Brain pericyte (primary cell): ENCODE measurements at places on chromosomes 7 and 10.

DNA sequence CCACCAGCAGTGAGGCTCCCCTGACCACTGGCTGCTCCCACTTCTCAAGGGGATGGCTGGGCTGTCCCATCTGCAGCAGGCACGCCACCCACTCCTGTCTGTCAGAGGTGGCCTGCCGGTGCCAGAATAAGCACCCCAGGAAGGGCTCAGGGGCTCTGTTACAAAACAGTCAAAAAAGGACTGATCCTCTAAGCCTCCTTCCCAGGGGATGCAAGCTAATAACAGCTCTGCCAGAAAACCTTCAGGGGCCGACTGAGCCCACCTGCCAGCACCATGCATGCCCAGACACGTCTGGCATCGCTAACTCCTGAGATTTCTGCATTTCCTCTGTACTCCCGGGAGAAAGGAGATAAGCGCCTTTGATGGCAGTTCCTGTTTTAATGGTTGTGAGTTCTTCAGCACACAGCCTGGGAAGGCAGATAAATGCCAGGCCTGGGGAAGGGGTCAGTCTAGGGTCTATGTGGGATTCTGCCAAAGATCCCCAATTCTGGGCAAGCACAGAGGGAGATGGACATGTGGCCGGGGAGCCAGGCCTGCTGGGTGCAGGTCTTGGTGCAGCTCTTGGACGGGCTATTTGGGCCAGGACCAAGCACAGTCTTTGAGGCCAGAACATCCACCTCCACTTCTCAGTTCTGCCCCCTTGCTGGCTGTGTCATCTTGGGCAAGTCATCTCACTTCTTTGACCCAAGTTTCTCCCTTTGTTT, 128.4 kb downstream of the ARHGAP22 start:
- DNase-seq = no peak

DNA sequence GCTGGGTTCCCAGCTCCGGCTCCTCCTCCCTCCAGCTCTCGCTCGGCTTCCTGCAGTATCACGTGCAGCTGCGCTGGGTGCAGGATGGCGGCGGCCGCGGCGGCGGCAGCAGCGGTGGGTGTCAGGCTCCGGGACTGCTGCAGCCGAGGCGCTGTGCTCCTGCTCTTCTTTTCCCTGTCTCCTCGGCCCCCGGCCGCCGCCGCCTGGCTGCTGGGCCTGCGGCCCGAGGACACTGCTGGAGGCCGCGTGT, at the start of gene CNNM1:
TSS of gene CNNM1 (plus strand) at position 53 of the 250 bp plus-strand sequence. CDS start at position 85, 32 bp downstream.
- DNase-seq = no peak

DNA sequence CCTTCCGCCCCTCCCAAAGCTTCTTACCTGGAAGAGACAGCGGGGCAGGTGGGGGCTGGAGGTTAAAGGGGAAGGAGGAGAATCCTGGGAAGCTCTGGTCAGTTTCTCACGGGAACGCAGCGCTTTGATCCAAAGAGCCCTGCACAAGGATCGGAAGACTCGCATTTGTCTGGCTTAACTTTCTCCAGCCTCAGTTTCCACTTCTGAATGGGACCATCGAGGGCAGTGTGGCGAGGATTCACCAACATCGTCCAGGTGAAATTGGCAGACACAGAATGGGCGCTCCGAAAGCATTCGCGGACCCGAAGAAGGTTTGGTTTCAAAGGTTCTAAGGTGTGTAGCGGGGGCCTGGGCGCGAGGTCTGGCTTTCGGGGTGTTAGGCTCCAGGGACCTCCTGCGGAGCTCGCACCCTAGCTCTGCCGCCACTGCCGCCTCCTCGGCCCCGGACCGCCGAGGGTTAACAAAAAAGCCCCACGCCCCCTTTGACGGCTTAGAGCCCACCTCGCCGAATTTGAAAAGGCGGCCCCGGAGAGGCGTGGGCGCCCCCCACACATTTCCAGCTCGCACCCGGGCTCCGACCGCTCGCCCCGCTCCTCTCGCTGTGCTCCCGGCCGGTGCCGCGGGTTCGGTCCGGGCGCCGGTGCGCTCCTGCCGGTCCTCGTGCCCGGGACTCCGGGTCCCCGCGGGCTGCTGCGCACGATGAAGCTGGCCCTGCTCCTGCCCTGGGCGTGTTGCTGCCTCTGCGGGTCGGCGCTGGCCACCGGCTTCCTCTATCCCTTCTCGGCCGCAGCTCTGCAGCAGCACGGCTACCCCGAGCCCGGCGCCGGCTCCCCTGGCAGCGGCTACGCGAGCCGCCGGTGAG, at the start of gene COL26A1:
TSS of gene COL26A1 (plus strand) at position 542 of the 862 bp plus-strand sequence. CDS start at position 700, 158 bp downstream.
- no peak for DNase-seq

- DNase-seq = no peak
Observed at GRCh38 chr7:45660201-45660900, 86.2 kb downstream of the ADCY1 start.

GRCh38 chr7:31373337-31374289, 33.1 kb upstream of the NEUROD6 start:
- no peak for DNase-seq

DNA sequence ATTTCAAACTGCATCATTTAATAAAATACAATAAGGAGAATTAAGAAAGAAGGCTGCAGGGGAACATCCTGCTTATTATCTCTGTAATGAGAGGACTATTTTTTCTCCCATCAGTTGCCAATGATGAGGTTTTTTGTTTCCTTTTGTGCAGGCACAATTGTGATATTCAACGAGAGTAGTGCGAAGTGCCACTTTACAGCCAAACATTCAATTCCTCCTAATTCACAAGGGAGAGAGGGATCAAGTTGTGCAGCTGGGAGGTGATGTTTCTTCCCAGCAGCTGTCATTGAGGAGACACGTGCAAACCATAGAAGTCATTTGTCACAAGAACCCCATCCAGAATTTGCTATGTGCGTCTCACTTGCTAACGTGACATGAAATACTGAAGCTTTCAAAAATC, 81.6 kb upstream of the ICA1 start:
- no peak for DNase-seq

DNA sequence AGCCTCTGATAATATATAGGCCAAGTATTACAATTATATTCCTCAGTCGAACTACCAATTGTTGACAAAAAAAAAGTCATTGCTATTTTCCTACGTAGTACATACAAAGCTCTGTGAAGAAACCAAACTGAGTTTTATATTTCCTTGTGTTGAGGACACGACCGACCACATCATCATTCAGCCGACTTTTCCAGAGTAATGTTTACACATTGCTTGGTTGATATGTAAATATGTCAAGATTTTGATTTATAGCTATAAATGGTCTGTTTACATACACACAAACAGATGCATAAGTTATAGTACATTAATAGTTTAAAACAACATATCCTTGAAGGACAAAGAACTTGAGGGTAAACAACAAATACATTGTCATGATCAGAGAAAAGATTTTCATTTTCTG, 121.5 kb downstream of the CRPPA start:
- no peak for DNase-seq

DNA sequence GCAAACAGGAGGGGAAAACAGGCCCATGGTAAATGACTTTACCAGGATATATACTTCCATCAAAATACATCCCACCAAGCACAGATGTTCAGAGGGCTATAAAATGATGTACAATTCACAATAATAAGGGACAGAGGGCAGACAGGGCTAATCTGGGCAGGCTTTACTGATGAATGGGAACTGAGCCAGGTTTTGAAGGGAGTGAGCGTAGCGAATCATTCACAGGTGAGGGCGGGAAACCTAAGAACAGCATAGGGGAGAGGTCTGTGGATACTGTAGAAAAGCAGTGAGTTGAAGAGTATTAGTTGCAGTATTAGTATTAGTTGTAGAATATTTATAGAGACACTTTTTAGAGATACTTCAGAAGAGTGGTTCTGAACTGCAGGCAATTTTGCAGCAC, 180.8 kb downstream of the JAZF1 start:
- no peak for DNase-seq

DNA sequence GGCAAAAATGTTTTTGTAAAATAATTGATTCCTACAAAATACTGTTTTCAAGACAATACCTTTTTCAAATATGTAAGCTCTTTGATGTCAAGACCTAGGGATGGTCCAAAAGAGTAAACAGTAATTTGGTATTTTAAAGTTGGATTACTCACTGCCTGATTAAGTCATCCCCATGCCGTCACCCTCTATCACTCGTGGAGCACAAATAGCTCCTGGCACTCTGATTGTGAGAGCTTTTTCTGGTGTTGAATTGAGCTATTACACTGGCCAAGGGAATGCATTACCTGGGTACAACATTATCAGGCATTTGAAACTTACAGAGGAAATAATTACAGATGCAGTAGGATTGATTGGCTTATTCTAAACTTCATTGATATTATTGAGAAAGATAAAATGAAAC, 231.9 kb upstream of the GRM3 start:
- DNase-seq = no peak

- no peak for DNase-seq
Observed at GRCh38 chr10:102919246-102919959, 1.3 kb downstream of the CNNM2 start.

DNA sequence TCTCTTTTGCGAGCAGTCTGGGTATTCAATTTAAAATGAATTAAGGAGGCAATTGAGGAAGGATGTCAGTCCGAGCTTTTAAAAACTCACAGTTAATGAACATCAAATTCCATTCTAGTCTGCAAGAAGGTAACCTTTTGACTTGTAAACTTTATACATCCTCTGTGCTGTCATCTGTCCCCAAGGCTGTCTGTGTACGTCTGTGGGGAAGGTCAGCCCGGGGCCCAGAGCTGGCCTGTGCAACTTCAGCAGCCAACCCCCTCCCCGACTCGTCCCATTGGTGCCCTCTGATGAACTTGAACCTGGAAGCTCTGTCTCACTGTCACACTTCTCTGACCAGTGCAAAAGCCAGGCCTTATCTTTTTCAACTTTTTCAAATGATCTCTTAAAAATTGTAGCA, 80.3 kb downstream of the CCDC3 start:
- no peak for DNase-seq

- DNase-seq = no peak
Observed at GRCh38 chr7:120030876-120031275, 242.1 kb upstream of the KCND2 start.

- no peak for DNase-seq
Observed at GRCh38 chr7:10930551-10930950, 43.1 kb upstream of the PHF14 start.

- no peak for DNase-seq
Observed at GRCh38 chr7:103073989-103074518, 542 bp downstream of the FBXL13 start.

DNA sequence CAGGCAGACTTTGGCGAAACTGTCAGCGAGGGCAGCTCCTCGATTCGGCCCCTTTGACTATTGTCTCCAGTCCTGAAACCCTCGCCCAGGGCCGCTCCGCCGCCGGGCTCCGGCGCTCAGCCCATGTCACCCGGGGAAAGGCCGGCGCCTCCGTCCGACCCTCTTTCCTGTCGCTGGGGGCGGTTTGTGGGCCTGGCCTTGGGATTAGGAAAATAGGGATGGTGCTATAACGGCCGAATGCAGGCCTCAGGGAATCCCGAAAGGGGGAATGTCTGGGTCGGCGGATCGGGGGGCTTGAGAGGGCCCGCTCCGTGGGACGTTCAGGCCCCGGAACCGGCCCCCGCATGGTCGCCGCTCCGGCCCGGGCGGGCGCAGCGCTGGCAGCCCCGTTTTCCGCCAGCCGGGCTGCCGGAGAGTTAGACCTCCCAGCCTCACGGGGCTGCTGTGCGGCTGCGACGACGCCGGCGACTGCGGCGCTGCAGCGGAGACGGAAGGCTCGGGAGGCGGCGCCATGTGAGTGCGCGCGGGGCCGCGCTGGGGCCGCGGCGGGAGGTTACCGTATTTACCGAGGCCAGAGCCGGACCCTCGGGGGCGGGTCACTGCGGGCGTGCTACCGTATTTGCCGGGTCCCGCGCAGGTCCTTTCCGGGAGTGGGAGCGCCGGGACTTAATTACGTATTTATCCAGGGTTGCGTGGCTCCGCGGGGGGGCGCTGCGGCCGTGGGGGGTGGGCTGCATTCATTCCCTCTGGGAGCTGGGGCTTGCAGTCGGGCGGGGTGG, 25.9 kb downstream of the ZNF775 start:
- peak; percentile 50 for DNase-seq

GRCh38 chr7:36984710-36985312, 260.5 kb upstream of the AOAH start:
- DNase-seq = no peak

- DNase-seq = peak; percentile 70
Observed at GRCh38 chr10:13823709-13824405, 237.1 kb downstream of the PRPF18 start.

- DNase-seq = no peak
Observed at GRCh38 chr7:937856-938484, 16.5 kb downstream of the ADAP1 start.

- DNase-seq = no peak
Observed at GRCh38 chr7:102872460-102872859, 40.3 kb upstream of the LRRC17 start.

GRCh38 chr7:44062903-44063295, 2.5 kb downstream of the PGAM2 start:
- DNase-seq = no peak

- DNase-seq = no peak
Observed at GRCh38 chr10:112584276-112584675, 137.3 kb downstream of the VTI1A start.

DNA sequence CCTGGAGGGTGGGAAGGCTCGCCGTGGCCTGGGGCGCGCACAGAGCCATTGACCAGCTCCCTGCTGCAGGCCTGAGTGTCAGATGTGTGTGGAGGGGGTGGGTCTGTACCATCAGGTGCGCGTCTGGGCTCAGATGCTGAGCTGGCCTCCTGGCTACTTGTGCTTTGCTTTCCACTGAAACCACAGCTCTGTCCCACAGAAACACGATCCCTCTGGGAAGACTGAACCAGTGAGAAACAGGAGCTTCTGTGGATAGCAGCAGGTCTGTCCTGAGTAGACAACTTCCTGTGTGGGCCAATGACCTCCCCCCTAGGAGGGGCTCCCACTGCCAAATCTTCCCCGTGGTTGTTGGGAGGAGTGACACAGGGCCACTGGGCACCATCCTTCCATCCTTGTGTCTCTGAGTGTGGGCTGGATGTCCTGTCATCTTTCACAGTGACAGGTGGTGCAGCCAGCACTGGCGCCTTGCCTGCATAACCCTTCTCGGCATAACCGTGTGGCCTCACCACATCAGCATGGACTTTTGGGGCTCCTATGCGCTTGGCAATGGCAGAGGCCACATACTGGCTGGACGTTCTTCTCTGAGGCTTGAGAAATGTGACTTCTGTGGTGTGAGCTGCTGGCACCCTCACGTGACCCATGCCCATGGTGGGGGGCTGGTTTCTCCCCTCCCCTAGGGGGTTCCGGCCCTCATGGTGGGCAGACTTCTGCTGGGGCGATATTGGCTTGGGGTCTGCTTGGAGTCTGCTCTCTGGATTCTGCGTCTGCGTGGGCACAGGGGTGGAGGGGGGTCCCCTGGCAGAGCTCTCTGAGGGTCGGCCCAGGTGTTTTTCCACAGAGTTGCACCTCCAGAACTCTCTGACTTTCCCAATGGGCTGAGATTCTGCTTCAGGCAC, 245.5 kb upstream of the GRB10 start:
- no peak for DNase-seq

- no peak for DNase-seq
Observed at GRCh38 chr7:19916046-19916445, 142.6 kb upstream of the TMEM196 start.
